ENCODE measurements at places on chromosomes 12 and 14. TPM values are rescaled to one million over a fixed set of nuclear protein-coding genes. Genes with fewer than 3 reads are reported as not detected.

- no peaks in the 10 kb centered on the region for H3K27me3 ChIP-seq
- DNase-seq, result no peak
- H3K36me3 ChIP-seq, result no peaks in the 10 kb centered on the region
- no peak overlapping the region for H3K4me3 ChIP-seq
- H3K4me1 ChIP-seq, result no peaks in the 10 kb centered on the region
- no peak overlapping the region for H3K27ac ChIP-seq
Observed at GRCh38 chr14:93765155-93765554, 23.1 kb downstream of the PRIMA1 start.

DNA sequence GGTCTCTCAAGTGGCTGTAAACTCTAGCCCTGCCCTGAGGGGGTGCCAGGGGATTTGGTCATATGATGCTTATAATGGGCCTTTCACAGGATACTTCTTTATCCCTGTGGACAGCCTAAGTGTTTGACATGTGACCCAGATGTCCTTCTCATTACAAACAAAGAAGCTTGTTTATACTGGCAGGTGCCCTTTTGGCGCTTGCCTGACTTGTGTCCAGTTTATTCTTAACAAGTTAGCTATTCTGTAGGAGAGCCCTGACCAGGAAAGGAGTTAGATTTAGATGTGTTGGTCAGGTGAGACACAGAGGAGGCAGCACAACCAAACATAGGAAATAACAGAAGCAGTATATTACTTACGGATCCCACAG lies 51.9 kb downstream of the CCDC91 start:
- no peak for DNase-seq
- no peaks in the 10 kb centered on the region for H3K27me3 ChIP-seq
- no peaks in the 10 kb centered on the region for H3K36me3 ChIP-seq
- no peaks in the 10 kb centered on the region for H3K4me1 ChIP-seq

Gene OSGEP
- total RNA-seq, result 115 TPM

GRCh38 chr12:131551675-131552491 lies 159.0 kb upstream of the SFSWAP start:
- no peaks in the 10 kb centered on the region for H3K27me3 ChIP-seq
- no peaks in the 10 kb centered on the region for H3K4me1 ChIP-seq
- H3K4me3 ChIP-seq, result no peak overlapping the region
- DNase-seq, result no peak

GRCh38 chr12:25811656-25812126 lies 146.8 kb upstream of the RASSF8 start:
- H3K36me3 ChIP-seq, result no peaks in the 10 kb centered on the region
- DNase-seq, result no peak
- H3K4me1 ChIP-seq, result no peaks in the 10 kb centered on the region

DNA sequence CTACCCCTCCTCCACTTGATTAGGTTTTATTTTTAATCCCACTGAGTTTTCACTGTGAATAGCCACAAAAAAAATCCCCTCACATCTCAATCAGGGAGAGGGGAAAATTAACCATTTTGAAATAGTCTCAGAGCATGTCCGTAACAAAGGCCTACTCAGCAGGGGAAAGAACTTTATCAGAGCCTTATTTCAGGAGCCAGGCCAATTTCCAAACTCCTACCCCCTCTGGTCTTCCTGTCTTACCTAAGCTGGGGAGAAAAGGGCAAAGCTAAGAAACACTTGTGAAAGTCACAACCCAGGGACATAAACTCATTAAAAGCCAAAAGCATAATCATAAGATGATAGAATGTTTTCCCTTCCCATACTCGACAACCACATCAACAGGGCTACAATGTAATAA lies 260.3 kb upstream of the DIO3 start:
- no peaks in the 10 kb centered on the region for H3K36me3 ChIP-seq
- no peak overlapping the region for H3K27ac ChIP-seq
- no peak overlapping the region for H3K4me3 ChIP-seq
- H3K4me1 ChIP-seq, result no peaks in the 10 kb centered on the region

DNA sequence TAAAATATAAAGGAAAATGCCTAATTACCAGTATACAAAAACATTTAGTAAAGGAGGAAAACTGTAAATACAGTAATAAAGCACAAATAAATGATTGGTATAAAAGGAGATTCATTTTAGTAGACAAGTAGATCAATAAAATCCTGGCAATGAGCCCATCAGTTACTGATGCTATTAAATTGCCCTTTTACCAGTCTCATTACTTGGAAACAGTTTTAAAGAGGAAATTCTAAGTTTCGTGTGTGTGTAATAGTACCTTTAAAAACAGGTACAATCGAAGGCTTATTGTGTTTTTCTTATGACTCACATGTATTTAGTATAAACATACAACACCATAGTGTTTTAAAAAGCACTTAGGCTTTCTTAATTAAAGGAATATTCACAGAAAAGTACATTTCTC lies 46.4 kb upstream of the SYT10 start:
- no peaks in the 10 kb centered on the region for H3K4me1 ChIP-seq
- no peak overlapping the region for H3K27ac ChIP-seq
- DNase-seq, result no peak
- no peaks in the 10 kb centered on the region for H3K27me3 ChIP-seq
- H3K36me3 ChIP-seq, result no peaks in the 10 kb centered on the region

Gene TAS2R50
- total RNA-seq, result 2.0 TPM

Gene WNT1
- total RNA-seq, result not detected

Gene CELA1
- not detected for total RNA-seq
